Thymus (tissue), 14 donors: ENCODE measurements at places on chromosomes 16 and 17.
A peak's percentile ranks its signal among the peaks of the same experiment; 100 is the strongest.

GRCh38 chr16:85752511-85753420 lies 1.9 kb upstream of the C16orf74 start:
- no peak for DNase-seq

DNA sequence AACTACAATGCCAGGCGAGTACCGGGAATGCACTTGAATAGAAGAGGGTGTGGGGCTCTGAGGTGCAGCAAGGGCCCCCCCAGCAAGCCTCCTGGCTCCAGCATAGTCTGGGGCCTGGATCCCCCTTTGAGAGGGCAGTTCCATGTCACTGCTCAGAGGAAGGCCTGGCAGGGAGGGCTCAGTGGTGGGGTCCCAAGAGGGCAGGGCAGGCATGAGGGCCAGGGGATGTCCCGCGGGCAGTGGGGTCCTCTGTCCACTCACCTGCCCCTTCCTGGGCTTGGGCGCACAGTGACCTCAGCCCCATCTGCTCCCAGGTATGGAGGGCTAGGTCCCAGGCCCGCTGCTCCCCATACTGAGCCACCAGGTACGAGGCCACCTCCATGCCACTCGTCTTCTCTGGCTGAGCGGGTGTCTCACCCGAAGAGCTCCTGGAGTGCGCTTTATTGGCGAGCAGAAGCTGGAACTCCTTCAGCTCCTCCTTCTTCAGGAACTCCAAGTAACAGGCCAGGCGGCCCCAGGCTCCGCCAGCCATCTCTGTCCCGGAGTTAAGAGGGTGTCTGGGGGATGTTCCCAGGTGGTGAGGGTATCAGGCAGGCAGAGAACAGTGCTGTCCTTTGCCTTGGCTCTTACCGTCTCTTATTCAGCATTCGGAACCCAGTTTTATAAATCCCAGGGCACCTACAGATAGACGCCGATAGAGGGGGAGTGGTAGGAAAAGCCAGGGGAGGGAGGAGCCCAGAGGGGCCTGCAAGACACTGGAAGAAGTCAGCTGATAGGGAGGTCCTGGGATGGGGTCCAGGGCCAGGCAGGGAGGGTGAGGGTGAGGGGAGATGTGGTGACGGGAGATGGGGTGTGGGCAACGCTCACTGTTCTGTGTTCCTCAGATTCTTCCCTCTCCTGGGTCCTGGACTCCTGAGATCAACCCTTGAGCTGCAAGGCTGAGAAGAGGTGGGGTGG lies 605 bp downstream of the NLRP1 start:
- peak; percentile 53 for DNase-seq

- no peak for DNase-seq
These were observed 141.8 kb downstream of the PITPNC1 start for GRCh38 chr17:67518876-67519275.

DNA sequence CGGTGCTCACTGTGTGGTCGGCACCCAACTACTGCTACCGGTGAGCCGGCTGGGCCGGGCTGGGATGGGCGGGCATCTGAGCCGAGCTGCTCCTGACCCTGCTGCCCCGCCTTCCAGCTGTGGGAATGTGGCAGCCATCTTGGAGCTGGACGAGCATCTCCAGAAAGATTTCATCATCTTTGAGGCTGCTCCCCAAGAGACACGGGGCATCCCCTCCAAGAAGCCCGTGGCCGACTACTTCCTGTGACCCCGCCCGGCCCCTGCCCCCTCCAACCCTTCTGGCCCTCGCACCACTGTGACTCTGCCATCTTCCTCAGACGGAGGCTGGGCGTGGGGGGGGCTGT lies 6.9 kb downstream of the TBX6 start:
- DNase-seq: no peak

DNA sequence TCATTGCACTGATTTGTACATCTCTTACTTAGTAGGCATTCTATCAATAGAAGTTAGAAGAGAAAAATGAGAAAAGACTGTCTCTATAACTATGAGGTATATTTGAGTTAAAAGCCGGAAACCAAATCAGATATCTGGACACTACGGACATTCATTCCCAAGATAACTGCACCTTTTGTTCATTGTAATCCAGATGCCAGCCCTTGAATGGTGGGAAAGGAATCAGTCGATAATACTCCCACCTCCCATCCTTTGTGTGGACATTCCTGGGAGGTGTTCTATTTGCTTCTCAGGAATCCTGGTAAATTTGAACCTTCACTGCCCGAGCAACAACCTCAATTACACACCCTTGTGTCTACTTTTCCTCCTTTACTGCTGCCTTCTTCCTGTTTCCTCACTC lies 225.2 kb downstream of the CHD9NB start:
- no peak for DNase-seq

GRCh38 chr17:47363171-47363570 lies 39.4 kb downstream of the EFCAB13 start:
- no peak for DNase-seq

DNA sequence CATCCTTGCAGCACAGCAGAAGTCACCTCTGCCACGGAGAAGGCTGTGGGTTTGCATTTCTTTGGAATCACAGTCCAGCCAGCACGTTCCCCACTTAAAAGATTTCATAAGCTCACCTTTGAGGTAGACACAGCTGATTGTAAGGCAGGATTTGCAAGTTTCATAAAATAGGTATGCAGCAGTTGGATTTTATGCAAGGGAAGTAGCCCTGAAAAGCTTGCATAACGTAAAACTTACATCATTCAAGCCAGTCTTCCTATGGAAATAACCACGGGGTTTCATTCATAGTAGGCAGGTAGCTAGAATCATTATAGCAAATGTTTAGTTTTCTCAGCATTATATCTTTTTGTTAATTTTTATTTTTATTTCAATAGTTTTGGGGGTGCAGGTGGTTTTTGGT lies 49.8 kb upstream of the ARHGAP44 start:
- DNase-seq: no peak

- no peak for DNase-seq
These were observed 113.2 kb downstream of the CCDC182 start for GRCh38 chr17:57631871-57632270.

- DNase-seq: no peak
These were observed 40.7 kb upstream of the DLX4 start for GRCh38 chr17:49928126-49928800.

DNA sequence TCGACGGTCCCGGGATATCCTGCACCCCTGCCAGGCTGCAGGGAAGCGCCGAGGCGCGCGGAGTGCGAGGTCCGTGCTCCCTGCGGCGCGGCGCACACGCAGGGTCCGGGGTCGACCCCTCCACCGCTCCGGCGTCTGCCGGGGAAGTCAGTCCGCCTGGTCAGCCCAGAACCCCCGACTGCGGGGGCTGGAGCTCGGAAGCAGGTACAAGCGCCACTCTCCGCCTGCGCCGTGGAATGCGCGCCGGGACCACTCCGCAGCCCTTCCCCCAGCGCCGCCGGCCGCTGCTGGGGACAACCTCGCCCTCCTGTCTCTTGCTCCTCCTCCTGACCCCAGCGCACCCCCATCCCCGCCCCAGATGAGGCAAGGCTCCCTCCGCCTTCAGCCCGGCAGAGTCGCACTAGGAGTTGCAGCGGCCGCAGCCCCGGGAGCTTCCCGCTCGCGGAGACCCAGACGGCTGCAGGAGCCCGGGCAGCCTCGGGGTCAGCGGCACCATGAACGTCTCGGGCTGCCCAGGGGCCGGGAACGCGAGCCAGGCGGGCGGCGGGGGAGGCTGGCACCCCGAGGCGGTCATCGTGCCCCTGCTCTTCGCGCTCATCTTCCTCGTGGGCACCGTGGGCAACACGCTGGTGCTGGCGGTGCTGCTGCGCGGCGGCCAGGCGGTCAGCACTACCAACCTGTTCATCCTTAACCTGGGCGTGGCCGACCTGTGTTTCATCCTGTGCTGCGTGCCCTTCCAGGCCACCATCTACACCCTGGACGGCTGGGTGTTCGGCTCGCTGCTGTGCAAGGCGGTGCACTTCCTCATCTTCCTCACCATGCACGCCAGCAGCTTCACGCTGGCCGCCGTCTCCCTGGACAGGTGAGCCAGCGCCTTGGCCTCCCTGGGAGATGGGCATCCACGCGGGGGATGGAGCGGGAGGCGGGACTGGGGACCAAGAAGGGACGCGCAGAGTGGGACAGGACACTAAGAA lies at the start of gene GALR2:
Gene GALR2 (plus strand): TSS at position 392 of the 974 bp plus-strand sequence. CDS start 103 bp downstream, at position 495.
- no peak for DNase-seq

DNA sequence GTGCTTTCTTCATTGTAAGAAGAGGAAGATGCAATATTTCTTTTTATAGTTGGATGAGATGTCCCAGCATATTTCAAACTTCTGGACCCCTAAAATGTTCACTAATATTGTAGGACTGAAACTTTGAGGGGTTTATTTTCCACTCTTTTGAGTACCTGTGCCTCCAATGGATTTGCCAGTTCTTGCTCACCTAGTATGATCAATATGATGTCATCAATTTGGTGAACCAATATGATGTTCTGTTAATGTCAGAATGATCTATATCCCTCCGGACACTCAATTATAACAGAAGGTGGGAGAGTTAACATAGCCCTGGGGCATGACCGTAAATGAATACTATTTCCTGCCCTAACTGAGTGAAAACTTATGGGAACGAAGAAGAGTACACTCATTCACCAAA lies 178.3 kb downstream of the CBLN1 start:
- no peak for DNase-seq

GRCh38 chr17:17060001-17060922 lies 18.0 kb downstream of the MPRIP start:
- no peak for DNase-seq

- no peak for DNase-seq
These were observed 8.0 kb downstream of the GRIN2C start for GRCh38 chr17:74851612-74852236.

- no peak for DNase-seq
These were observed 7.0 kb upstream of the CYB561 start for GRCh38 chr17:63452962-63453551.

DNA sequence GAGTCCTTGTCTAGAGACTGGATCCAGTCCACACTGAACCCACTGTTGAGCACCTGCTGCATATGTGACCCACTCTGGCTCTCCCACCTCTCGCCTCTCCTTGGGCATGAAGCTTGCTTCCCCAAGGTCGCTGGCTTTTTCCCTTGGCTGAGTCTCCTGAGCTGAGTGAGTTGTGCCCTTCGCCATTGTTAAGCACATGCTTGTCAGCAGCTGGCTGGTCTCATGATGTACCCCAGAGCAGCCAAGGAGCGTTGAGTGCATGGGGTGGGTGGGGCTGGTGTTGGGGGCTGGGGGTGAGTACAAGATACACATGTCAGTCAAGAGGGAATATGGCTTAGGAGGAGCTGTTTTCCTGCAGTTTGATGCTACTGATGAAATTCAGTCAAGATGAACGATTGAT lies 165.6 kb downstream of the SNX29 start:
- DNase-seq: no peak

DNA sequence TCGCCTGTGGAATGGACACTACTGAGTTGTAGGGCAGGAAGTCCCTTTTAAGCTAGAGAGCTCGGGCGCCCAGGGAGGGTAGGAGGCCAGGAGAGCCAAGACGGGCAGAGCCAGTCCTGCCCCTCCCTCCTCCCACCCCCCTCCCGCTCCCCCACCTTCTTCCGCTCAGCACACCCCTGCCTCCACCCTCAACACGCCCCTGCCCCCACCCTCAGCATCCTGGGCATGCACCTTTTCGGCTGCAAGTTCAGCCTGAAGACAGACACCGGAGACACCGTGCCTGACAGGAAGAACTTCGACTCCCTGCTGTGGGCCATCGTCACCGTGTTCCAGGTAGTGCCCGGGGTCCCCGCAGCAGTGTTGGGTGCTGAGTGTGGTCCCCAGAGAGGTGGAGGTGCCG lies 18.3 kb downstream of the TPSG1 start:
- DNase-seq: no peak

GRCh38 chr16:23494188-23494587 lies 16.1 kb downstream of the GGA2 start:
- no peak for DNase-seq

GRCh38 chr17:40418428-40418706 lies 671 bp upstream of the TOP2A start:
- DNase-seq: no peak

GRCh38 chr17:83196366-83196765 lies 117.0 kb downstream of the METRNL start:
- no peak for DNase-seq

- no peak for DNase-seq
These were observed 610 bp downstream of the DOC2A start for GRCh38 chr16:30009990-30010843.

- DNase-seq: no peak
These were observed 22.2 kb upstream of the C17orf113 start for GRCh38 chr17:42072323-42073187.

GRCh38 chr17:38980490-38981217 lies 13.5 kb upstream of the FBXO47 start:
- DNase-seq: no peak

GRCh38 chr17:60356940-60357339 lies 35.0 kb downstream of the USP32 start:
- no peak for DNase-seq

- no peak for DNase-seq
These were observed 719 bp downstream of the PMFBP1 start for GRCh38 chr16:72171236-72171635.

- no peak for DNase-seq
These were observed 10.4 kb downstream of the CD300LF start for GRCh38 chr17:74702116-74702871.

- no peak for DNase-seq
These were observed 11.0 kb upstream of the KATNB1 start for GRCh38 chr16:57724531-57724930.

DNA sequence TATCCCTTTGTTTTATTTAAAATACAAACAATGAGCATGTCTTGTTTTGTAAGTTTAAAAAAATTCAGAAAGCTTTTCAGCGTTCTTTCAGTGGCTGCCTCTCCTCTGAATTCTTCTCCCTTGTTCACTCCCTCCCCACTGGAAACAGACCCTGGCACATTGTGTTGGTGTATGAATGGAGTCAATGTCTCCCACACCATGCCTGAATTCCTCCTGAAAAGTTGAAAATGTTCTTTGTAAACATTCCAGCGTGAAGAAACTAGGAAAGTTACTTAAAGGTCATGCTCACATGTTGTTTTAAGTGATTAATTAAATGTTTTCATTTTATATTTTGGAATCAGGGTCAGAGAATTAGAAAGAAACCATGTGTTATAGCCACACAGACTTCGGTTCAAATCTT lies 136.9 kb upstream of the DYNLRB2 start:
- no peak for DNase-seq

DNA sequence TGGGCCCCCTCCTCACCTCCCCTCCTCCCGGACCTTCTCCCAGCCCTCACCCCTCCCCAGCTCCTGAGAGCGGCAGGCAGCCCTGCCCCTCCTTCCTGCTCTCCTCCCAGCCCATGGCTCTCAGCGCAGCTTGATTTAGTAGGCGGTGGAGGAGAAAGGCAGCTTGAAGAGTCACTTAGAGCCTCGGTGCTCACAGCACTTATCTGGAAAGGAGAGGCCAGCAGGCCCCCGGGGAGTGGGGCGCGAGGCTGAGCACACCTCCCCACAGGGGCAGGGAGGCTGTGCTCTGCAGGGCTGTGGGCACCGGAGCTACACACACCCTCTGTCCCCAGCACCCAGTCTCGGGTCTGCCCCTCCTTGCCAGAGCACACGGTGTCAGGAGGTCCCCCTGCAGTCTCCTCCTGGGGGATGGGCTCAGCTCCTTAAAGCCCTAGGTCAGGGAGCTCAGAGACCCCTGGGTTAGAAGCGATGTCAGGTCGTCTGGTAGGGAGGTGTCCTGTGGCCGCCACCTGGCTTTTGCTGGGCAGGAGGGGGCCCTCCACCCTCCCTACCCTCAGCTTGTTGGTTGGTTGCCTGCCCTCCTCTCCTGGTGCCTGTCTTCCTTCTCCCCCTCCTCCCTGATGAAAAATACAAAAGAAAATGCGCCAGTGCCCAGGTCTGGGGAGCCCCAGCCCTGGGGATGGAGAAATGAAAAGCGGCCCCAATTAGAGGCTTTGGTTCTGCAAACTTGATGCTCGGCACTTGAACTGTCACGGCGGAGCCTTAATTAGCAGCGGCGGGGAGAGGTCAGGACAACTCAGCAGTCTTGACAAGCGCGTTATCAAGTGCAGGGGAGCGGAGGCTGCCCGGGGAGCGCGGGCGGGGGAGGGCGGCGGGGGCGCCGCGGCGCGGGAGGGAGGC lies 151.1 kb upstream of the GSE1 start:
- DNase-seq: peak; percentile 81
